ENCODE measurements at places on chromosomes 3 and 15.

DNA sequence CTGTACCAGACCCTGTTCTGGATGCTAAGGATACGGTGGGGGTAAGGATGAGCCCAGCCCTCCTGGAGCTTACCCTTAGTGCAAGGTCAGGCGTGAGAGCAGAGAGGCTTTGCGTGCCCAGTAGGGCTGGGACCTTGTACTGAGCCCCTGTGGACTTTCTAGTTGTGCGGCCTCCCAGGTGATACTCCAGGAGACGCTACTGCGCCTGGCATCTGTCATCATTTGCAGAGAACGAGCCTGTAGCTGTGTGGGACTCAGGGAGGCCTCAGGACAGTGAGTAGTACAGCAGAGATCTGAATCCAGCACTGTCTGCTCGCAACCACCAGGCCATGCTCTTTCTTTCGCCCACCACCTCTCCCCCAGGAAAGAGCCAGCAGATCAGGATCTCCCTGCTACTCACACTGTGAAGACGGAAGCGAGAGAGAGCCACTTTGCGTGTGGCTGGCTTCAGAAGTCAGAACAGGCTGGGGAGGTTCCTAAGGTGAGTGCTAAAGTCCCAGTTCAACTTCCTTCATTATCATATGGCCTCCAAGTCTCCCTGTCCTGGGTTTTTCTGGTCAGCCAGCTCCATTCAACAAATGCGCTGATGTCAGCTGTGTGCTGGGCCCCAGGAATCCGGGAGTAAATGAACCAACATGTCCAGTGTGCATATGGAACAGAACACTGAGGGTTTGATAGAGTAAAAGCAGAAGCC is 38.2 kb upstream of the ITGA11 start:
- no peaks in the 10 kb centered on the region for H3K27me3 ChIP-seq
- H3K27ac ChIP-seq: no peak overlapping the region
- no peaks in the 10 kb centered on the region for H3K36me3 ChIP-seq
- DNase-seq: no peak

DNA sequence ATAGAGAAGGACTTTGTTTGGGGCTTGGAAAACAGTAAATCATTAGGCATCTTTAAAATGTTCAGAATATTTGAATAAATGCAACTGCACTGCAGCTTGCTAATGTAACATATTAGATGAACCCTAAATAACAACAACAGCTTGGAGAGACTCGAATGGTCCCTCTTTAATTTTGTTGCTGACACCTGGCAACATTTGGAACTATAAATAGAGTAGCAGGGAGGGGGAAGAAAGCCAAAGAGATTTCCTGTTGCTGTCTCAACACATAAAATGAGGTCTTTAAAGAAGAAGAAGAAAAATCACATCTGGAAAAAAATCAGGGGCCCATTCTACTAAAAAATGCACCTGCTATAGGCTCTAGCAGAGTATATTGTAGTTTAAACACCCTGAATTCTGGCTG is 49.9 kb upstream of the DPPA4 start:
- no peaks in the 10 kb centered on the region for H3K27me3 ChIP-seq
- H3K4me3 ChIP-seq: no peak overlapping the region
- H3K4me1 ChIP-seq: no peaks in the 10 kb centered on the region
- no peak overlapping the region for H3K27ac ChIP-seq
- no peak for DNase-seq

GRCh38 chr3:39279745-39280517 is at the start of gene CX3CR1:
Gene CX3CR1, minus strand, starts transcription at chr3:39280036. Its CDS starts 13,527 bp downstream, at chr3:39266509.
- H3K27me3 ChIP-seq: no peaks in the 10 kb centered on the region
- no peak for DNase-seq
- no peaks in the 10 kb centered on the region for H3K36me3 ChIP-seq
- H3K4me3 ChIP-seq: no peak within 1 kb of the TSS
- H3K27ac ChIP-seq: no peak within 1 kb of the TSS

DNA sequence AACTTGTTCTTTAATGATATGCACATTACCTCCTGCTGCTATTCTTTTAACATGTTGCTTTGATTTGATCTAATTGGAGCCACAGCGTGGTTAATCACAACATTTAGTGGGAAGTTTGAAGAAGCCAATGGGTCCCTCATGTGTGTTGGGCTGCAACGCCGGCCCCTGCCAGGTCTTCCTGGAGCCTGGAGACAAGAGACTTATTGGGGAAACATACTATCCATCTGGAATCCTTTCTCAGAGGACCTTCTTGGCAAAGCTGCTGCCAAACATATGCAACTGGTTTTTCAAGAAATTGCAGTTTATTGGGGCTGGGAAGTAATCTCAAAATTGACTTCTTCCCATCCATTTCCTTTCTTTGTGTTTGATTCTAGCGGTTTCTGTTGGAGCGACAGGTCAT is 396.3 kb upstream of the PROK2 start:
- peaks cover 17% of the 10 kb centered on the region for H3K4me1 ChIP-seq
- no peaks in the 10 kb centered on the region for H3K36me3 ChIP-seq
- H3K27me3 ChIP-seq: no peaks in the 10 kb centered on the region
- no peak overlapping the region for H3K4me3 ChIP-seq
